Stimulated activated CD8-positive, alpha-beta memory T cell treated with anti-CD3 and anti-CD28 coated beads, Interleukin-2, amount 100 ng/mL, for 1 hour (primary cell): ENCODE measurements at places on chromosomes 7 and 10.

DNA sequence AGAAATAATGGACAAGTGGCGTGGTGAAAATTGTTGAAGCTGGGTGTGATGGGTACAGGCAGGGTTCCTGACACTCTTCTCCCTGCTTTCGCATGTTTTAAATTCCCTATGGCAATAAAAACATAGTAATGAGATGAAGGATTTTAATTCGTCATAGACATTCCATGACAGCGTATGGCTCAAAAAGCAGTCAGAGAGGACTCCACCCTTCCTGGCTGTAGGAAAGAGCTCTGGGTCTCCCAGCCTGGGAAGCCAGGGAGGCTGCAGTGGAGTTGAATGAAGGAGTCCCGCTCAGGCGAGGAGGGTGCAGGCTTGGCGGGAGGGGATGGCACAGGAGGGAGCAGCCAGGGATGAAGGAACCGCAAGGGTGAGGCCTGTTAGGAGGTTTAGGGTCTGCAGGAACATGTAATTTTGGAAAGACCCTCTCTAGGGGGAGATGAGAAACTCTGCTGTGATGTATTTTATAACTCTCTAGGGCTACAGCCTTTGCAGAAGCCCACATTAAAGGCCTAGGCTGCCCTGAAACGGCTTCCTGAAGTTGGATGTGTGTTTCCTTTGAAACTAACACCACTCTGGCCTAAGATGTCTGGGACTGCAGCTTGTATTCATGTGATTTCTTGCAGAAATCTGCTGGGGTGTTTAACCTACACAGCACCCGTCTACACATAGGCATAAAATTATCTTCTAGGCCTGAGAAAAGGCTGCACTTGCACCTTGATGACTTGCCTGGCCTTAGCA, 7.6 kb upstream of the LARP4B start:
- no peak for DNase-seq

DNA sequence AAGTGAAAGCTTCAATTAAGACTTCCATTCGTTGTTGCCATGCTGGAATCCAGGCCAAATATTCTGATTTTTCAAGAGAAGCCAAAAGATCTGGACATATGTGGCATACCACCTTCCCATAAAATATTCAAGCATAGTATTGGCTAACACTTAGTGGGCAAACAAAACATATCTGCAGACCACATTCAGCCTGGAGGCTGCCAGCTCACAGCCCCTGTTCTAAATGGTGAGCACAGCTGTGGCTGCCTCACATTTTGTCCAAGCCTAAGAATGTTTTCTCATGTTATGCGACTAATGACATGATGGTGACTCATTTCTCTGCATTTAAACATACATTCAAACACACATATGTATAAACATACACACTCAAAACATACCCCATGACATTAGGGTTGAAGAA, 10.6 kb upstream of the CALU start:
- DNase-seq: no peak

DNA sequence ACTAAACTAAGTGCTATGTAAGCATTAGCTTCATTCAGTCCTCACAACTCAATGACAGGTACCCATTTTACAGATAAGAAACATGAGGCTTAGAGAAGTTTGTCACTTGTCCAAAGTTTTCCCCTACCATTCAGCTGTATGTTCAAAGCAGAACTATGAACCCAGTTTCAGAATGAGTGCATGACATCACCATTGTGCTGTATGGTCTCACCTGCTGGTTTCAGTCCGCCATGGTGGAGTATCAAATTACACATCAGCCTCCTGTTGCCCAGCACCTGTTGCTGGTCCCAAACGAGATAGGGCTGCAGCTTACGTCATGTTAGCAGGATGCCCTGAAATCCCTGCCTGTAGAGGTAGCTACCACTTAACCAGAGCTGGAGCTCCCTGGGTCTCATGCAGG, 95.0 kb downstream of the DYNC1I1 start:
- no peak for DNase-seq

DNA sequence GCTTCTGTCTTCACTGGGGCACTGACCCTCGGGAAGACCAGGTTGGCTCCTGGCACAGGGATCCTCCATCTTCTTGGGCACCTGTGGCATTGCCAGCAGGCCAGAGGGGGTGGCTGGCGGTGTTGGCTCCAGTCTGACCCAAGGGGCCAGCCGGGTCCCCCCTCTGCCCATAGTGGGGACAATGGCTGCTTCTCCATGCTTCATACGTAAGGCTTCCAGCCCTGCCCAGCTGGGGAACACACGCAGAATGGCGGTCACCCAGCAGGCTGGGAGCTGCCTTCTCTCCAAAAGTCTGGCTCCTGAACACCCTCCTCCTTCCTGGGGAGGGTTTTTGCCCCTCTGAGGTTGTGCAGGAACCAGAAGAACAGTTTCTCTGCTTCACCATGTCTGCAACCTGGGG, 106.8 kb downstream of the NEURL1 start:
- no peak for DNase-seq

DNA sequence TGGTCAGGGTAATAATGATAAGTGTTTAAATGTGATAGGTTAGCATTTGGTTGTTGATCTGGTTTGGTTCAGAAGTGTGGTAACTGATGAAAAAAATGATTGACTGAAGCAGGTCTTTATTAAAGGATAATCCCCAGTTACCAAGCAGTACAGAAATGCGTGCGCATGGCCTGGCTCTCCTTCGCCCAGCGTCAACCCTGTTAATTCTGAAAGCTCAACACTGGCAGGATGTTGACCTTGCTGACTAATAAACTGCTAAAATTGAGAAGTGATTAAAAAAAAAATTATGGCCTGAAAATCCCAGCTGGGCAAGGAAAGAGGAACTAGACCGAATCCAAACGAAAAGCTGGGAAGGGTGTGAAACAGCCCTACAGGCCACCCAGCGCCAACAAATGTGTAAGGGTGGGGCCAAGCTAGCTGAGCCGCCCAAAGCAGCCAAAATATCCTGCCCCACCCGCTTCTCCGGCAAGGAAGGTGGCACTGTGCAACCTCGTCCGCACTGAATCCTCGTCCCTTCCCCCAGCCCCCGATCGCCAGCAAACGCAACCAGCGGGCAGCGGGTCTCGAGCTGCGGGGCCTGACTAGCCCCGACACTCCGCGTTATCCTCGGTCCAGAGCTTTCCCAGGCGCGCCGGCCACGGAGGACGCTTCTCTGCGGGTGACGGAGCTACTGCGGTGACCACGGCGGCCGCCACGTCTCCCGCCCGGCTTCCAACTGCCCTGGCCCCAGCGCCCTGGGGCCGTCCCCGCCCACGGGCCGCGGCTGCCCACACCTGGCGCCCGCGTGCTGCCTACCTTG, 561 bp downstream of the SHTN1 start:
- no peak for DNase-seq

DNA sequence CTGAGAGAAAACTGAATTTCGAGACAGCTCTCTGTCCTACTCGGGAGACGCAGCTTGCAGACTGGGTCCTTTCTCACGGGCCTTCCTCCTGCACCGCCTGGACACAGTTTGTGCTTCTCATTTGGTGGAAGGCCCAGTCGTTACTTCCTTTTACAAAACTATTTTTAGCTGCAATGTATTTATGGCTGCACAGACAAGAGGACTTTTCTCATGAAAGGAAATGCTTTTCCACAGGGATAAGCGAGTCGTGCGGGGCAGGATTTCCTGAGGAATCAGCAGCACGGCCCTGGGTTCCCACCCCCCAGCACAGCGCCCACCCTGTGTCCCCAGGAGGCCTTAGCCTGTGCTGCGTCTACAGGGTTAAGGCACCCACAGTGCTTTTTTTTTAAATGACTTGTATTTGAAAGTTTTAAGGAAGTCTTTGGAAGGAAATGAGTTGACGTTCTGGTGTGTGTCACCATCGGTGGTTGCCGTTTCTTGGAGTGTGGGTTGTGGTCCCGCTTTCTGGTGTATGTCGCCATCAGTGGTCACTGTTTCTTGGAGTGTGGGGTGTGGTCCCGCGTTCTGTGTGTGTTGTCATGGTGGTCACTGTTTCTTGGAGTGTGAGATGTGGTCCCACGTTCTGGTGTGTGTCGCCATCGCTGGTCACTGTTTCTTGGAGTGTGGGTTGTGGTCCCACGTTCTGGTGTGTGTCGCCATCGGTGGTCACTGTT, 50.9 kb downstream of the INPP5A start:
- DNase-seq: no peak

DNA sequence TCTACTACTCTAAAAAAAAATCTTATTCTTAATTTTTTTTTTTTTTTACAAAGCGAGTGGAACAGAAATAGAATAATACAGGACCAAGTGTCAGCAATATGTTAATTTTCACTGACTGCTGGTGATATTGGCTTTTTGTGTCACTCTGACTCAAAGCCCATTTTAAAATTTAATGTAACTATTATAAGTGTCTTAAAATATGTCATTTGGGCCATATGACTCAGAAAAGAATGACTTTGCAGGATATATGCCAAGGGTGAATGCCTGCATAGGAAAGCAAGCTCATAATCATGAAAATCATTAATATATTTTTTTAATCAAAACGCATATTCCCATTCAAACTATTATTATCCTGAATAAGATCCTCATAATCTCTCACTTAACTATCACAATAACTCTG, 149.2 kb downstream of the GNAT3 start:
- DNase-seq: no peak

DNA sequence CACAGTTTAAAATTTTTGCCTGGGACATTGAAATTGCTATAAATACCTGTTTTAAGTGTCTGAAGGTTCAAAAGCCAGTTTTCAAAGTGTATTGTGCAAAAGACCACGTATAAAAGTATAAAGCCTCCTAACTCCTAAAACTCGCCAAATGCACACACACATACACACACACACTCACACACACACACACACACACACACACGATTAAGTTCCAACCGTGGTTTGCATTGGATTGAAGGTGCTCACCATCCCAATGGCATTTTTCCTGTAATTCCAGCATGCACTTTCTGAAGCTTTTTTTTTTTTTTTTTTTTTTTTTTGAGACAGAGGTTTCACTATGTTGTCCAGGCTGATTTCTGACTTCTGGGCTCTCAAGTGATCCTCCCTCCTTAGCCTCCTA, 2.8 kb upstream of the RGS10 start:
- no peak for DNase-seq

GRCh38 chr7:105707381-105707780, 126.1 kb upstream of the EFCAB10 start:
- no peak for DNase-seq
